T-helper 2 cell (primary cell): ENCODE measurements at places on chromosomes 6 and 20.

DNA sequence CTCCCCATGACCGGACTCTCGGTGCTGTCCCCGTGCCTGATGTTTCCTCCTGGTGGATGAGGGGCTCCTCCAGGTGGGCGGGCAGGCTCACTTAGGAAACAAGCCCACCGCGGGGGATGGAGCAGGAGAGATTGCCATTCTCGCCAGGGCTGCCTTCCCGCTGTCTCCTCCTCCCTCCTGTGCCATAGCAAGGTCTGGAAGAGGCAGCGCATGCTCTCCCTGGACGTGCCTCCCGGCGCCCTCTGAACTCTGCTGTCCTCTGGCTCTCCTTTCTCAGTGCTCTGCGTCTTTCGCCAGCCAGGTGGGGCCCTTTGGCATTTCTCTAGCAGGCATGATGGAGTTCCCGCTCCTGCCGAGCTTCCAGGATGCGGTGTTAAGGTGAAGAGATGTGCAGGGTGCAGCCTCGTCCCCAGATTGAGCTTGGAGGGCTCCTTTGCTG, 17.4 kb upstream of the NPEPL1 start:
- no peak for DNase-seq

GRCh38 chr6:47129129-47129528, 87.0 kb upstream of the ADGRF1 start:
- DNase-seq: no peak

GRCh38 chr6:94269256-94269655, 849.9 kb upstream of the EPHA7 start:
- no peak for DNase-seq

DNA sequence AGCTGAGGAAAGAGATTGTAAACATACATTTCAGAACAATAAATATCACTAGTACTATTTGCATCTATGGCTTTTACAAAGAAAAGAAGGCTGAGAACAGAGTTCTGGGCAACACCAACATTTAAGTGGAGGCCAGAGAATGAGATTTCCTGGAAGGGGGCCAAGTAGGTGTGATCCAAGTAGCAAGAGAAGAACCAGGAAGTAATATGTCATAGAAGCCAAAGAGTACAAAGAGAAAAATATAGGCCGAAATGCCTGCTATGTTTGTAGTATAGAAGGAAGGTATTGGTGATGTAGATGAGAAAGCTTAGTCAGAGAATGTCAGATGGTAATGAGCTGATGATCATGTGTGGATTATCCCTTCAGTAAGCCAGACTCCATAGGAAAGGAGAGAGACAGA, 94.5 kb downstream of the PERP start:
- no peak for DNase-seq

DNA sequence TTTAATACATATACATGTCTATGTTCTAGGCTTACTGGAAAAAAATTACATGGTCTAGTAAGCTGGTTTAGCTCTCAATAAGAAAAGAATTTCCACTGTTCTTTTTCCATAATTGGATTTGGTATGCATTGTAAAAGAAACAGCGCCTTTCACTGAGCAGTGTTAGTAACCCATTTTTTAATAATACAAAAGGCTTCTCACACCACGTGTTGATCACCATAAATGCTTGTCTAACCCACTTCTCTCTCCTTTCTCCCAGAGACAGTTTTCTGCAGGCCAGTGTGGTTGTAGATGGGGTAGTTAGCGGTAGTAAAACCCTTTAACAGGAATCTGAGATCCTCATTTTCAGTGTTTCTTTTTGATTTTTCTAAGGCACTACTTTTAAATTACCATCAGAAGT, 348.7 kb upstream of the MANEA start:
- no peak for DNase-seq

DNA sequence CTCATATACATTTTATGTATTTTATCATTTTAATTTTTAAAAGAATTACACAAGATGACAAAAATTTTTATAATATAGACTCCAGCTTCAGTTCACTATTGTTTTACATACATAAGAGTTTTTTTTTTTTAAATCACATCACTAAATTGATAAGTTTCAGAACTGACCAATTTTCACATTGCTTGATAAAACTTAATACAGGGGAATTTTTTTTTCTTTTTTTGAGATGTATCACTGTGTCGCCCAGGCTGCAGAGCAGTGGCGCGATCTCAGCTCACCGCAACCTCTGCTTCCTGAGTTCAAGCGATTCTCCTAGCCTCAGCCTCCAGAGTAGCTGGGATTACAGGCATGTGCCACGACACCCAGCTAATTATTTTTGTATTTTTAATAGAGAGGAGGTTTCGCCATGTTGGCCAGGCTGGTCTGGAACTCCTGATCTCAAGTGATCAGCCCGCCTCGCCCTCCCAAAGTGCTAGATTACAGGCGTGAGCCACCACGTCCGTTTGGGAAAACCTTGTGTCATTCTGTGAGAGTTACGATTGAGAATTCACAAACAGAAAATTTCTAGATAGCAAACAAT, 36.6 kb upstream of the BTN3A2 start:
- DNase-seq: no peak

DNA sequence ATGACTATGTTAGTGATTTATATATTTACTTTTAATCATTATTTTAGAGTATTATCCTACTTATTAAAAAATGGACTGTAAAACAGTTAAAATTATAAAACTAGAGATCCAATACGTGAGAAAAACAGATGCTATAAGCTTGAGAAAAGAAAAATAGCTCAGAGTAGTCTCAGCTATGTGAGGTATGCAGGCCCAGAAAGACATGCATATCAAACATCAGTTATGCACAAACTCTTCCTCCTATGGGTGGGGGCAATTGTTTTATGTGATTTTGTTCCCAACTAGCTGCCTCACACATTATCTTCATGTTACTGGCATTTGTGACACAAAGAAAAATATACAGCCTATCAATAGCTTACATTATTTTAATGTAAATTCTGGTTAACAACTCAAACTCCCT, 28.8 kb downstream of the RARS2 start:
- no peak for DNase-seq

GRCh38 chr6:113596387-113597230, 260.5 kb upstream of the MARCKS start:
- DNase-seq: no peak

DNA sequence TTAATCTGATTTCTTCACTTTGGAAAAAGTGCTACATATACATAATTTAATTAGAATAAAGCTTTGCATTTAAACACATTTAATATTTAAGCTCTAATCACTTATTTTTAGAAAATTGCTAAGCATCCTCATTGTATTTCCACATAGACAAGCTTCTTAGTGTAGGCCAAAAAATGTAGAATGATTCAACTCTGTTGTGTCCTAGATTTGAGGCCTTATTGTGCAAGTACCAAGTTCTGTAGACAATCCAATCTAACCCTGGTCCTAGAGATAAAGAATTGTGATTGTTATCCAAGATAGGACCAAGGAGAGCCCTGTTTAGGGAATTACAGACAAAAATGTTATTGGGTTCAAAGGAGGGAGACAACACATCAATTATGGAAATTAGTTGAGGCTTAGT, 27.6 kb downstream of the MRAP2 start:
- no peak for DNase-seq

DNA sequence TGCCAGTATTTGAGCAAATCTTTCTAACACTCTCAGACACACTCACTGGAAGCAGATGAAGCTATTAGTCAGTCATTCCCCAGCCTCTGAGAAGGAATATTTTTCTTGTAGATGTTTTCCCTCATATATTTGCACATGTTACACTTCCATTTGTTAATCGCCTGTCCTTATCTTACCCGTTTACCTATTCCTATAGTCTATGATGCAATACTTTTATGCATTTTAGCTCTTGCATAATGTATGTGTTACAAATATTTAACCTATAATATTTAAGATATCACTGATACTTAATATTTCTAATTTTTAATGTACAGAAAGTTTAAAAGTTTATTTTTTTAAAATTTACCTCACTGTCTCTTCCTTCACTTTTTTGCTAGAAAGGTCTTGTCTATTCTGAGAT, 71.9 kb downstream of the PCSK2 start:
- DNase-seq: no peak

DNA sequence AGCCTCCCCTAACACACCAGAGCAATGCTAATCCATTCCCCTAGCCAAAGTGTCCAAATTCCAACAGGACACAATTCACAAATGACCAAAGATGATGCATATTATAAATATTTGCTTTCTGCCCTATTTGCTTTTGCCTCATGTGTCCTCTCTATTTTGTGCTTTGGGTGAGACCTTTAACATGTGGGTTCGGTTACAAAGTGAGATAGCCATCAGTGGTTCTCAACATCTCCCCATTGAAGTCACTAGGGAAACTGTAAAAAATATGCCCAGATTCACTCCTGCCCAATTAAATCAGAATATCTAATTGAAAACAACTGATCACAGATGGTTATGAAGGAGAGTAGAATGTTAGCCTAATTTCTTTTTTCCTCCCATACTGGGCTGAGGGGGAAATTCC, 159.2 kb downstream of the MTFR2 start:
- no peak for DNase-seq

DNA sequence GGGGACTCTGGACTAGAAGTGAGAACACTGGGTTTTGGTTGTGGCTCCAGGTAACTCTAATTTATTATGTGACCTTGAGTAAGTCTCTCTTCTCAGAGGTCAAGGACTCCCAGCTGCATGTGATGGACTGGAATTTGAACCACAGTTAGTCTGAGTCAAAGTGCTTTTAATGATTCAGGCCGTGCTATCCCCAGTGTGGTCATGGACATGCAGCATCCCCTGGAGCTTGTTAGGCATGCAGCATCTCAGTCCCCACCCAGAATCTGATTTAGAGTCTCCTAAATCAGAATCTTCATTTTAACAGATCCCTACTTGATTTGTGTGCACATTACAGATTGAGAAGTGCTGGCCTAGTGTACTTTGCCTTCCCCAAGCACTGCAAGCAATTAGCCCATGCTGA, 74.2 kb downstream of the TOX2 start:
- no peak for DNase-seq

- DNase-seq: no peak
These were observed 114.4 kb upstream of the SLC22A23 start for GRCh38 chr6:3571250-3571681.

DNA sequence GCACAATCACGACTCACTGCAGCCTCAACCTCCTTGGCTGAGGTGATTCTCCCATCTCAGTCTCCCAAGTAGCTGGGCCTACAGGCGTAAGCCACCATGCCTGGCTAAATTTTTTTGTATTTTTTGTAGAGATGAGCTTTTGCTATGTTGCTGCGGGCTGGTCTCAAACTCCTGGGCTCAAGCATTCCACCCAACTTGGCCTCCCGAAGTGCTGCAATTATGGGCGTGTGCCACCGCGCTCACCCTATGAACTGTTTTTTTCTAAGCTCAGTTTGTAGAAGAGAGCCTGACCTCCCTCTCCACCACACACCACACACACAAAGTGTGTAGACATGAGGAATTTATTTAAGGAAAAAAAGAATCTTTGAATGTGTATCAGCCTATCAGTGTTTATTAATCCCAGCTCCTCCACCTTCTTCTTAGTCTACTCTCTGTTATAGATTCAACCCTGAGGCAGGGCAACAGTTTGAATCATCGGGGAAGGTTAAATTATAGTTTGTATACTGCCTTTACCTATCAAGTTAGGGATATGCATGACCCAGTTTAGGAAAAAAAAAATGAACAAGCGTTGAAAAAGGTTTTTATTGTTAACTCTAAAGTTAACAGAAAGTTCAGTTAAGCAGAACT, 74.1 kb downstream of the PLEKHG1 start:
- no peak for DNase-seq

- no peak for DNase-seq
These were observed 46.6 kb upstream of the UST start for GRCh38 chr6:148700047-148700715.

GRCh38 chr6:40962241-40962640, 76.8 kb downstream of the UNC5CL start:
- no peak for DNase-seq

- DNase-seq: no peak
These were observed 79.5 kb upstream of the PREP start for GRCh38 chr6:105482227-105482844.

DNA sequence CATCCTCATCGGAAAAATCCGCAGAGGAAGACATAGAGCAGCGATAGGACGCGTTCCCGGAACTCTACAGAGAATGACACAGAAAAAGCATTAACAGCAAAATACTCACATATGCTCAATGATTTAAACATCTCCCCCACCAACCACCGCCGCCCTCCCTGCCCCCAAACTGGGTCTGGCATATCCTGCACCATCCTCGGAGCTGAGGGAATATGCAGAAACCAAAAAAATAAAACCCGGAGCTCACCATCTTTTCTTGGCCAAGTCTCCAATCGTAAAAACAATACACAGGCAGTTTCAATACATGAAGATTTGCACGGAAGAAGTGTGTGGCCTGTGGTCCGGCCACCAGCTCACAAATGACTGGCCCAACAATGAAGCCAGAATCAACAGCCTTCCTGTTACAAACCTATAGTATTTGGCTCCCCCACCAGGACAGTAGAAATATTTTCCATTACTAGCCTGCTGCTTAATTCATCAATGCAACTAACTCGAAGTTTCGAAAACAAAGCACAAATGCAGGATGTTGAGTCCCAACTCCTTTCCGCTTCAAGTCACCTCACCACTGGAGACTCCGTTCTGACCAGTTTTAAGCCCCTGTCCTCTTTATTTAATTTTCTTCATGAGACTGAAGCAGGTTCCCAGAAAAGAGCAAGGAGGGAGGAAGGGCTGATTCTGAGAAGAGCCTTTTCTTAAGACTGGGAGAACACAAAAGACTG, 103.2 kb upstream of the BEND6 start:
- DNase-seq: no peak

GRCh38 chr6:11120271-11121005, 8.9 kb upstream of the ERVFRD-1 start:
- DNase-seq: no peak

GRCh38 chr6:100177956-100178355, 183.9 kb upstream of the MCHR2 start:
- DNase-seq: no peak

GRCh38 chr6:157690441-157691210, 132.4 kb upstream of the SNX9 start:
- no peak for DNase-seq
